ENCODE measurements at places on chromosomes 13 and 19.

DNA sequence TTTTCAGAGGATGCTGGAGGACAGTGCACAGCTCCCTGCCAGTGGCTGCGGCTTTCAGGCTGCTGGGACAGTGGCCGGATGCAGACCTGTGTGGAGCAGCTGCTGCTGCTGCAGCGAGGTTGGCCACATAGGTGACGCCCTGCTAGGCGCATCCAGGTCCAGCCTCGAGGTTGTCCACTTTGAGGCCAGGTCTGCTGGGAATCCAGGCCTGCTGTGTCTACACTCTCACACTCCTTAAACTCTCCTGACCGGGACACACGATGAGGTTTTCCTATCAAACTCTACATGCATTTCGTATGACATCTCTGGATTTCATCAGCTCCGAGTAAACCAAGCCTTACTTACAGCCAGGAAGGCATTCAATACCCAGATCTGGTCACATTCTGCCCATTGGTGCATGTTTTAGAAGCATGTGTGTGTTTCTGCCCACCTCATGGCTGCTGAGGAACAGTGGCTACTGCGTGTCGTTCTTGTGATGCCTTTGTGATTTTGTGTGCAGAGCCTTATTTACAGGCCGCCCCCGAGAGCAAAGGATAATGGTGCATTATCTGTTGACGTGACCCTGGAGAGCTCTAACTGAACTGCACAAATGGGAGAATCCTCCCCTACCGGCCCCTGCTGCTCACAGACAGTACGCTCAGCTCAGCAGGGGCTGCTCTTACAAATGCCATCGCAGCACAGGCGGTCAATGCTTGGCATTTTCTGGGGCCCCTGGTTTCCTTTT, 12.3 kb upstream of the MCF2L start:
- DNase-seq = no peak

DNA sequence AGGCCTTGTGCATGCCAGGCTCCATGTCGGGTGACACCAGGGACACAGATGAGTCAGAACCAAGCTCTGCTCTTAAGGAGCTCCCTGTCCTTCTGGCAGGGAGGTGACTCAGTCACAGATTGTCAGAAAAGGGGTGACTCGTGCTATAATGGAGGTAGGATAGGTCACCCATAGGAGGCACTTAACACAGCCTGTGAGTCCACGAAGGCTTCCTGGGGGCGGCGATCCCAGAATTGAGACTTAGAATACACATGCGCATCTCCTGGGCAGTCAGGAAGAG, 19.6 kb downstream of the FUZ start:
- DNase-seq = no peak

GRCh38 chr13:75076476-75076875, 405.5 kb downstream of the TBC1D4 start:
- no peak for DNase-seq

GRCh38 chr13:102869948-102870676, 24.3 kb downstream of the ERCC5 start:
- DNase-seq = no peak

- no peak for DNase-seq
Measured at GRCh38 chr13:51802631-51803418, 1.1 kb downstream of the DHRS12 start.

GRCh38 chr13:21435687-21436151, 23.4 kb downstream of the ZDHHC20 start:
- DNase-seq = peak; percentile 5

DNA sequence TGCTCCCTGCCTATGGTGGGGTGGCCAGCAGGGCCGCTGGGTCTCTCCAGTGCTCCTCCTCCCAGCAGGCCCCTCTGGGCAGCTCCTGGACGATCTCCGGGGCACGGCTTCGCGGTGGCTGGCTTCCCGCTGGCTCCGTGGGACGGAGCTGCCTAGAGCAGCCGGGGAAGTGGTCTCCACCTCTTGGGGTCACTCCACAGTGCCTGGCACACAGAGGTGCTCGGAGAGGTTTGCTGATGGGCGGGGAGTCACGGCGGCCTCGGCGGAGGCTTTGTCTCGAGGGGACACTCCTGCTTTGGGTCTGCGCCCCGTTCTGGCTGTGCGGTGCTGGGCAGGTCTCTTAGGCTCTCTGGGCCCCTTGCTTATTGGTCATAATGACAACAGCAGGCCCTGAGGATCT, 9.9 kb upstream of the CACTIN start:
- DNase-seq = no peak

- no peak for DNase-seq
Measured at GRCh38 chr13:25085125-25085742, 10.7 kb upstream of the PABPC3 start.

GRCh38 chr13:67538906-67539305, 308.8 kb upstream of the PCDH9 start:
- DNase-seq = no peak

- DNase-seq = no peak
Measured at GRCh38 chr19:47704024-47704423, 9.2 kb upstream of the EHD2 start.

- no peak for DNase-seq
Measured at GRCh38 chr13:59144700-59145099, 1019.0 kb downstream of the DIAPH3 start.

Measured in effector memory CD4-positive, alpha-beta T cell (primary cell).